ENCODE measurements at places on chromosomes 1 and 21. TPM values are rescaled to one million over a fixed set of nuclear protein-coding genes. Genes with fewer than 3 reads are reported as not detected.

Gene TCHHL1
- not detected for total RNA-seq

Gene CHIT1
- not detected for total RNA-seq

Gene AKR7A2
- 64.7 TPM for total RNA-seq

Gene TEDDM1
- total RNA-seq = not detected

Gene ZNF670
- total RNA-seq = 5.8 TPM

Gene TMPRSS15
- total RNA-seq = not detected

Gene SAMSN1
- total RNA-seq = 4.9 TPM

Gene AKR7A3
- 0.57 TPM for total RNA-seq

Gene MFSD2A
- total RNA-seq = 1.6 TPM

Gene KIRREL1
- 42.2 TPM for total RNA-seq

Gene GPR61
- total RNA-seq = not detected

Gene TMPRSS3
- total RNA-seq = not detected

Gene ATP1A2
- not detected for total RNA-seq
